Activated T-cell treated with anti-CD3 and anti-CD28 coated beads, Interleukin-2, amount 50 U/mL, for 1 hour (primary cell): ENCODE measurements at places on chromosomes 12 and 14.
A peak's percentile ranks its signal among the peaks of the same experiment; 100 is the strongest.

- DNase-seq = no peak
These were observed 58.9 kb upstream of the FBXO33 start for GRCh38 chr14:39491134-39491571.

DNA sequence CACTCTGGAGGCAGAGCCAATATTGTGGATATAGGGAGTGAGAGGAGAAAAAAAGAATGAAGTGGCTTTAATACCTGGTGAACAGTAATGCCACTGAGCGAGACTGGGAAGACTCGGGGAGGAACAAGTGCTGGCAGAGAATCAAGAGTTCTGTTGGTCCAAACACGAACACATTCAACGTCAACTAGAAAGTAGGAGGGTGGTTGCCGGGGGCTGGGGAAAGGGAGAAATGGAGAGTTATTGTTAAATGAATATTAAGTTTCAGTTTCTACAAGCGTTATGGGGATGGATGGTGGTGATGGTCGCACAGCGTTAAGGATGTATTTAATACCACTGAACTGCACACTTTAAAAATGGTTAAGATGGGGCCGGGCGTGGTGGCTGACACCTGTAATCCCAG lies 2.8 kb downstream of the SPRING1 start:
- no peak for DNase-seq

DNA sequence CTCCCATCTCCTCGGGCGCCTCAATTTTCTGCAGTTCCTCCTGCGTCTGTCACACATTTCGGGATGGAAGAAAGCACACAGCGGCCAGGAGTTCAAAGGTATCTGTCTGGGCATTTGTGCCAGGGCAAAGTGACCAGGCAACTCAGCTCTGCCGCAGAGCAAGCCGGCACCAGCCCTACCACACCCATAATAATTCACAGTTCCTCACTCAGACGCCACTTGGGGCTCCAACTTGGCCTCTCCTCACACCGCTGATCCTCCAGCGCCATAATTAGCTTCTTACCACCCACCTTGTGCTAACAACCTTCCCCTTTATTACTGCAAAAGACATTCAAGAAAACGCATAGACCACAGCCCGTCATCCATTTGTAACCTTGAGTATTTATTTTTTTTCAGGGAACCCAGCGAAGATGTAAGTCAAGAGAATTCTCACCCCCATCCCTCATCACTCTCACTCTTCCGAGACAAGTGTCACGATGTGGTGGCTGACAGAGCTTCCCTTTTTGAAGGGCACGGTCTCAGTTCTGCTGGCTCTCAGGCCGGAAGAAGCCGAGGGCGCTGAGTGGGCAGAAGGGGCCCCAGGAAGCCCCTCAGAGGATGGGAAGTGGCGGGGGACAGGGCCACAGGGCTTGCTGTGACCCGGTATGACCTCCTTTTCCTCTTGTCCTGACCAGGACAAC lies 25.2 kb upstream of the NCOR2 start:
- DNase-seq = no peak

DNA sequence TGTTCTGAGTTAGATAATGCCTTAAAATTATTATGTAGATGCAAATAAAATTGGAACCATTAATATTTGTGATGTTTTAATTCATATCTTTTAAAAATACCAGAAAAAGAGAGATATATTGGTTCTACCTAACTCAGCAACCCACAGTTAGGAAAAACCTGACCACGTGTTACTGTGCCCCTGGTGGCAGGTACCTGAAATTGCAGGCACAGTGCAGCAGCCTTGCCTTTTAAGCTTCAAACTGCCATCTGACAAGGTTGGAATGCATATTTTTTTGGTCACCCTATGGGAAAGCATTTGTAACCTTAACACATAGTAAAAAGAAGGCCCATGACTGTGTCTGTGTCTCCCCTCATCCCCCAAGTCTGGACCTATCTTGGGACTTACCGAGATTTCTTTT lies 109.4 kb upstream of the NOS1 start:
- no peak for DNase-seq

DNA sequence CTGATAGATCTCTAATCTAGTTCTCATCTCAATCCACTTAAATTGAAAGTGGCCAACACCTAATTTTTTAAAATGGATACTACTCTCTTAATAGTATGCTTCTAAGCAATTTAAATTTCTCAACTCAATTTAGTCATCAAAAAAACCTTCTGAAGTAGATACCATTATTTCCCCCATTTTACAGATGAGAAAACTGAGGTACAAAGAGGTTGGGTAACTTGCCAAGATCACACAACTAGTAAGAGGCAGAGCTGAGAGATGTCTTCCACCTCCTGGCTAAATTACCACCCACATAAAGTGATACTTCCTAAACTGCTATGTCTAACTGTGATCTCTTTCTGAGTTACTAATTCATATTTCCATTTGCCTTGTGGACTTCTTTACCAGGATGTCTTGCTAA lies 6.6 kb downstream of the EXOC5 start:
- no peak for DNase-seq

GRCh38 chr12:123983822-123984485 lies 10.9 kb downstream of the ZNF664 start:
- peak; percentile 44 for DNase-seq

DNA sequence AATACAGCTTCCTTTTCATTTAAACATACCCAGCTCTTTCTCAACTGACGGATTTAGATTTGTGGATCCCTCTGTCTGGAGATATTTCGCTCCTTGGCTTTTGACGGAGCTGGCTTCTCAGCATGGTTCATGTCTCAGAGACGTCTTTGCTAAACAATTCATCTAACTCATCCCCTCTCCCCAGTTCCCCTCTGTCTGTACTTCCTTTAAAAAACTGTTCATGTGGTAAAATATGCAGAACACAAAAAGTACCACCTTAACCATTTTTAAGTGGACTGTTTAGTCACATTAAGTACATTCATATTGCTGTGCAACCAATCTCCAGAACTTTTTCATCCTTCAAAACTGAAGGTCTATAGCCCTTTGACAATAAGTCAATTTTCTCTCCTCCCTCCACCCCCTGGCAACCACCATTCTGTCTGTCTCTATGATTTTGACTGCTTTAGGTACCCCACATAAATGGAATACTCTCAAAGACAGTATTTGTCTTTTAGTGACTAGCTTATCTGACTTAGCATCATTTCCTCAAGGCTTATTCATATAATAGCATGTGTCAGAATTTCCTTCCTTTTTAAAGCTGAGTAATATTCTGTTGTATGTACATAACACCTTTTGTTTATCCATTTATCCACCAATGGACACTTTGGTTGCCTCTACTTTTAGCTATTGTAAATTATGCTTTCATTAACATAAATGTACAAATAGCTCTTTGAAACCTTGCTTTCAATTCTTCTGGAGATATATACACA lies 399.8 kb upstream of the SOX5 start:
- DNase-seq = no peak

- DNase-seq = no peak
These were observed 4.1 kb downstream of the KCNC2 start for GRCh38 chr12:75205558-75205957.

DNA sequence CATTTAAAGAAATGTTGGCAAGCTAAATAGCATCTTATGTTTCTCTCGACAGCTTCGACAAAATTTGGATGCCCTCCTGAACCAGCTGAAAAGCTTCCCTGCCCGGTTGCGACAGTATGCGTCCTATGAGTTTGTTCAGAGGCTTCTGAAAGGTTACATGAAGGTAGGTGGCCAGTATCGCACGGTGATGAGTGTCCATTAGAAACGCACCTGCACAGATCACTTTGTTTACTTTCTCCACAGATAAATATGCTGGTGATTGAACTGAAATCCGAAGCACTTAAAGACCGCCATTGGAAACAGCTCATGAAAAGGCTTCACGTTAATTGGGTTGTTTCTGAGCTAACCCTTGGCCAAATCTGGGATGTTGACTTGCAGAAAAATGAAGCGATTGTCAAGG lies 36.5 kb downstream of the DYNC1H1 start:
- no peak for DNase-seq

DNA sequence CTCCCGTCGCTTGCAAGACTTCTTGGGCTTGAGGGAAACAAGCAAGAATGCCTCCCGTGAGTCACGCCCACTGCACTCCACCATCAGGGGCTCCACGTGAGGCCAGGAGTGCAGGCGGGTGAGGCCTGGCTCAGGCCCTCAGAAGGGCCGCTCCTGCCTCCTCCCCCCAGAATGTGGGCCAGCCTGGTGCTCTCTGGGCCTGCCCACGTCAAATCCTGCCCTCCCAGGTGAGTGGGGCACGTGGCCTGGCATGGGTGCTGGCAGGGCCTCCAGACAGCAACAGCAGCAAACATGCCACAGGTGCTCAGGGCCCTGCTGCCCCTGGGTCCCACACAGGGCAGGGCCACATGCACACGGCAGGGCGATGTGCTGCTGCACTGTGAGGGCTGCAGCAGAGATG lies 30.6 kb upstream of the BTBD6 start:
- DNase-seq = no peak

DNA sequence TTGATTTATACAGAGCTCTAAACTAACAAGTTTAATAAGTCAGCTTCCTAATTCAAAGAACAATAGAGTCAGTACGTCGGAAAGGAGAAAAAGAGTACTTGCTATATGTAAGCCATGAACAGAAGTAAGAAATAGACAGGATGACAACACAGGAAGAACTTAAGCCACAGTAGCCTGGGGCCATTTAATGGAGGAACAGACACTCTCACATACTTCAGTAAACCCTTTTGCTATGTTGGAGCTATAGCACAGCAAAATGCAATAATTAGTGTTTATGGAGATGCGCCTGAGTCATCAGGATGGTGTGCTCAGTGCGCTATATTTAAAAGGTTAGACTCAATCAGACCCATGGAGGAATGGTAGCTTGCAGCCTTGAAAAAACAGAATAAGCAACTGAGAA lies 61.0 kb downstream of the SRGAP1 start:
- DNase-seq = no peak

DNA sequence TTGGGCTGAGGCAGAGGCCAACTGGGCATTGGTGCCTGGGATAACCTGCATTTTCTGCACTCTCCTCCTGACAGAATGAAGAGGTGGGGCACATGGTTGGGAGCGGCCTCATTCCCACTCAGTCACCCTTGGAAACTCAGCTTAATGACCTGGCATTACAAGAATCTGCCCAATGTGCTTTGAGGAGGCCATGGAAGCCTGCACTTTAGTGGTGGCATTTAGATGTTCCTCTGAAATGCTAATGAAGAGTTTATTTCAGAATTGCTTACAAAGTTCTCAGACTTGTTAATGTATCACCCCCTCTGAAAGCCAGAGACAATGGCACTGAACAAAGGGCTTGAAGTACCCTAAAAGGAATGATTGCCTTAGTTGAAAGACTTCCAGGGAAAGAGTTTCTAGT lies 71.4 kb upstream of the PARP11 start:
- no peak for DNase-seq

GRCh38 chr14:106083082-106083481 lies 556.7 kb downstream of the TMEM121 start:
- DNase-seq = no peak

GRCh38 chr12:108478611-108479206 lies 36.4 kb upstream of the FICD start:
- DNase-seq = no peak

- DNase-seq = no peak
These were observed 7.7 kb upstream of the RACGAP1 start for GRCh38 chr12:50032854-50033581.

GRCh38 chr12:132389026-132389425 lies 59.6 kb upstream of the GALNT9 start:
- DNase-seq = no peak

- DNase-seq = no peak
These were observed 148.9 kb upstream of the KITLG start for GRCh38 chr12:88729196-88729595.

DNA sequence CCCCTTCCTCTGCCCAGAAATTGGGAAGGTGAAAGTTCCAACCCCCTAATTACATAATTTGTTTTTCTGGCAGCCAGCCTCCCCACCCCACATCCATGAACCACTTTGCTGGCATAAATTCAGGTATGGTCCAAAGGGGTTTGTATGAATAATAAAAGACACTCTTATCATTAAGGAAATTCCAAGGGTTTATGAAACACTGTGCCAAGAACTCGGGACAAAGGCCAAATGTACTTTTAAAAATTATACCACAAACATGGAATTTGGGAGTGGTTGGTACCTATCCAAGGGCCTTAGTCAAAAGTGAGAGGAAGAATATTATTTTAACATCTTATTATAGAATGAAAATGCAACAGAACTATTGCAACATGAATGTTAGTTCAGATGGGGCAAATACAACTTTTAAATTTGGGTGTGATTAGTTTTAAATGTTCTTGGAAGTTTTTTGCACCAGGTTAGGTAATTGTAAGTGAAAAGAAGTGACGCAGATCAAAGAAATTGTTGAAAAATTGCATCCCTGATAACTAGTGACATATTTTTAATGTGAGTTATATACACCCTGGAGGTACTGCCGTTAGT lies 217.8 kb downstream of the TMEM117 start:
- DNase-seq = no peak

- no peak for DNase-seq
These were observed 756.5 kb upstream of the TBX3 start for GRCh38 chr12:115440438-115440837.

- DNase-seq = no peak
These were observed 7.4 kb upstream of the GAS2L3 start for GRCh38 chr12:100565987-100566545.

GRCh38 chr12:6927379-6928021 lies at the start of gene ATN1:
Gene ATN1 (plus strand): TSS chr12:6927959. CDS start chr12:6934002, 6,043 bp downstream.
- peak; percentile 60 for DNase-seq

- DNase-seq = no peak
These were observed 49.9 kb downstream of the SCARB1 start for GRCh38 chr12:124813782-124814181.

DNA sequence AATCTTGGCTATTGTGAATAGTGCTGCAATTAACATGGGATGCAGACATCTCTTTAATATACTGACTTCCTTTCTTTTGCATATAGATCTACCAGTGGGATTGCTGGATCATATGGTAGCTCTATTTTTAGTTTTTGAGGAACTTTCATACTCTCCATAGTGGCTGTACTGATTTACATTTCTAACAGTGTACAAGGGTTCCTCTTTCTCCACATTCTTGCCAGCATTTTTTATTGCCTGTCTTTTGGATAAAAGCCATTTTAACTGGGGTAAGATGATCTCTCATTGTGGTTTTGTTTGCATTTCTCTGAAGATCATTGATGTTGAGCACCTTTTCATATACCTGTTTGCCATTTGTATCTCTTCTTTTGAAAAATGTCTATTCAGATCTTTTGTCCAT lies 8.4 kb downstream of the AMDHD1 start:
- no peak for DNase-seq

DNA sequence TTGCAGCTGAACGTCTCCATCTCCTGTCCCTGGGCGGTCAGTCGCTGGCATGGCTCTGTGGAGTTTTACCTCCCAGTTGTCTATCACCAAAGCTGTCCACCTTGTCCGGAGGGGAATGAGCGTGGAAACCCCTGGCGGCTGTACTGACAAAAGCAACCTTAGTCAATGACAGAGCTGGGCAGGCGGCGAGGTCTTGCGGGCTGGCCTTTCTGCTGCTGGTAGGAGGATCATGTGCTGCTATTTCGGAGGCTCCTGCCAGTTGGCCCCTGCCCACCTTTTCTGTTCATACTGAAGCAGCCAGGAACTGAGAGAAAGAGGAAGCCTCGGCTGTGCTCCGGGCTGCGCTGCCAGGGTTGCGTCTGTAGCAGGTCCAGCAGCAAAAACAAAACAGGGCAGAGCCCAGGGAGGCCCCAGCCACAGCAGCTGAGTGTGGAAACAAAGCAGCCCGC lies 57.7 kb downstream of the HMGA2 start:
- no peak for DNase-seq
